C1 segment of cervical spinal cord (tissue), 14 donors: ENCODE measurements at places on chromosomes 2 and 18.

DNA sequence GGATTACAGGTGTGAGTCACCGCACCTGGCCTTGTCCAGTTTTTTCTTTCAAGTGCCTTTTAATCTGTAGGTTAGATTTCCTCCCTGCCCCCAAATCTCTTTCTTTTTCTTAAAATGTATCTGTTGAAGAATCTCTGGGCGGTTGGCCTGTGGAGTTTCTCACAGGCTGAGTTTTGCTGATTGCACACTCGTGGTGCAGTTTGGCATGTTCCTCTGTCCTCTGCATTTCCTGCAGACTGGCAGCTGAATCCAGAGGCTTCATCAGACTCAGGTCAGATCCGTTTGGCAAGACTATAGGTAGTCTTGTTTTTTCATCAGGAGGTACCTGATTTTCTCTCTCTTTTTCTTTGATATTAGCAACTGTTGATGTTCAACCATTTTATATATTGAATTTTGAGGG, 5.5 kb downstream of the CASP10 start:
- DNase-seq: no peak

DNA sequence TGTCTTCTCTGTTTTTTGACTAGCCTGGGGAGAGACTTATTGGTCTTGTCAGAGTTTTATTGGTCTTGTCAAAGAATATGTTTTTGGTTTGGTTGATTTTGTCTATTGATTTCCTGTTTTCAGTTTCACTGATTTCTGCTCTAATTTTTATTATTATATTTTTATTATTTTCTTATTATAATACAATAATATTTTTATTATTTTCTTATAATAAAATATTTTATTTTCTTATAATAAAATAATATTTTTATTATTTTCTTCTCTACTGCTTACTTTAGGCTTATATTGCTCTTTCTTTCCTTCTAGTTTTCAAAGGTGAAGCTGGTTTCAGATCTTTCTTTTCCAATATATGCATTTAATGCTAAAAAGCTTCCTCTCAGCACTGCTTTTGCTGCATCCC, 62.0 kb downstream of the TRAPPC12 start:
- no peak for DNase-seq

- no peak for DNase-seq
Observed at GRCh38 chr2:238150686-238151085, 8.1 kb upstream of the ERFE start.

GRCh38 chr2:205708231-205708631, 25.9 kb downstream of the NRP2 start:
- no peak for DNase-seq
